ENCODE measurements at places on chromosomes 11 and 22.
A peak's percentile ranks its signal among the peaks of the same experiment; 100 is the strongest.

- DNase-seq = no peak
Observed at GRCh38 chr22:28983788-28984441, 77.7 kb downstream of the C22orf31 start.

DNA sequence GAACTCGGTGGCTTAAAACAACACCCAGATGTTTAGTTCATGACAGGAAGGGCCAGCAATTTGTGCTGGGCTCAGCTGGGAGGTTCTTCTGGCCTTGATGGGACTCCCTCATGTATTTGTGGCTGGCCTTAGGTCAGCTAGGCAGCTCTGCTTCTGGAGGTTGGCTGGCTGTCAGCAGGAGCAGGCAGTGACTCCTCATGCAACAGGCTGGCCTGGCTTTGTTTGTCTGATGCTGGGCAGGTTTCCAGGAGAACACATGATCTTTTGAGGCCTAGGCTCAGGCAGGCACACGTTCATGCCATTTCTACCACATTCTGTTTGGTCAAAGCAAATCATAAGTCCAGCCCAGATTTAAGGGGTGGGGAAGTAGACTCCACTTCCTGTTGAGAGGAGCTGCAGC lies 571.2 kb downstream of the TBC1D22A start:
- no peak overlapping the region for H3K27ac ChIP-seq
- peaks cover 15% of the 10 kb centered on the region for H3K4me1 ChIP-seq
- no peak for DNase-seq
- H3K27me3 ChIP-seq = no peaks in the 10 kb centered on the region

GRCh38 chr22:43304831-43305590 lies 38.2 kb downstream of the SCUBE1 start:
- no peak overlapping the region for H3K27ac ChIP-seq
- H3K27me3 ChIP-seq = no peaks in the 10 kb centered on the region
- no peak for DNase-seq
- H3K36me3 ChIP-seq = no peaks in the 10 kb centered on the region

- H3K36me3 ChIP-seq = no peaks in the 10 kb centered on the region
- no peak overlapping the region for H3K27ac ChIP-seq
- H3K4me1 ChIP-seq = no peaks in the 10 kb centered on the region
- DNase-seq = no peak
Observed at GRCh38 chr11:116263770-116264169, 509.0 kb downstream of the BUD13 start.

- no peak overlapping the region for H3K4me3 ChIP-seq
- no peak overlapping the region for H3K27ac ChIP-seq
- no peak for DNase-seq
- H3K4me1 ChIP-seq = no peaks in the 10 kb centered on the region
- H3K27me3 ChIP-seq = peaks cover 4% of the 10 kb centered on the region
Observed at GRCh38 chr11:60966890-60967289, 4.6 kb upstream of the CD6 start.

GRCh38 chr11:134845474-134846327 lies 433.7 kb upstream of the B3GAT1 start:
- no peak overlapping the region for H3K27ac ChIP-seq
- H3K27me3 ChIP-seq = peaks cover 9% of the 10 kb centered on the region
- DNase-seq = no peak

DNA sequence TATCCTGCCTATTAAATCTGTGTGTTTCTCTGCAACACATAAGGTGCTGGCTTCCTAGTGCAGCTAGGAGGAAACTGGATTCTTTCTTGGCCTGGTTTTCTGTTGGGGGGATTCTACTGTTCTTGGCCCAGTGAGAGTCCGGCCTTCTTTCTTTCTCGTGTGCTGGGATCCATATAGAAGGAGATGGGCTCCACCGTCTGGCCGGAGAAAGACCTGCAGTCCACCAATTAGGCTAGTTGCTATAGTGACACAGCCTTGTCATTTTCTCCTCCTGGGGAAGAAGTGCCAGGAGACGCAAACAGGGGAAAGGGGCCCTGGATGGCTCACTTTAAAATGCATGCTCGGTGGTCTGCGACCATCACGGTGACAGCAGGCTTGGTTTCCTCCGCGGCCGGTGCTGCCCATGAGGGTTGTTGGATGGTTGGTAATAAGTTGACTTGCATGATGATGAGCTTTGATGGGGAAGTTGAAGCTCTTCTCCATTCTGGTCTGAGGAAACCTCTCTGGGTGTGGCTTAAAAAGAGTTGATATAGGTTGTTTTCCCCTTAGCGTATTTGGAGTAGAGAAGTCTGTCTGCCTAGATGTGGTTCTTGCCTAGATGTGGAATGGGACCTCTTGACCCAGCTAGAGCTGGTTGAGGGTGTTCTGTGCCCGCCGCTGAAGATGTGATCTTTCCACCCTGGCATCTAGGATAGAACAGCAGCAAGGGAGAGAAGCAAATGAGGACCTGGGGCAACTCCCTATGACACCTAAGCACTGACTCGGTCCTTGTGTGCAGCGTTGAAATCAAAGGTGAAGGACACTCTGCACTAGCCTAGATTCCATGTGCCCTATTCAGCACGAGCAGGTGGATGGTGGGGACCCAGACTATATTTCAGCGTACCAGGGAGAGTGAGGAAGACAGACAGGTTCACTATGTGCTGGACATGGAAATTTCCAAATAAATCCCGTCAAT lies 1335.0 kb downstream of the BRD1 start:
- H3K27ac ChIP-seq = no peak overlapping the region
- peak; percentile 27 for DNase-seq
- no peak overlapping the region for H3K4me3 ChIP-seq
- H3K27me3 ChIP-seq = no peaks in the 10 kb centered on the region
- no peaks in the 10 kb centered on the region for H3K36me3 ChIP-seq

DNA sequence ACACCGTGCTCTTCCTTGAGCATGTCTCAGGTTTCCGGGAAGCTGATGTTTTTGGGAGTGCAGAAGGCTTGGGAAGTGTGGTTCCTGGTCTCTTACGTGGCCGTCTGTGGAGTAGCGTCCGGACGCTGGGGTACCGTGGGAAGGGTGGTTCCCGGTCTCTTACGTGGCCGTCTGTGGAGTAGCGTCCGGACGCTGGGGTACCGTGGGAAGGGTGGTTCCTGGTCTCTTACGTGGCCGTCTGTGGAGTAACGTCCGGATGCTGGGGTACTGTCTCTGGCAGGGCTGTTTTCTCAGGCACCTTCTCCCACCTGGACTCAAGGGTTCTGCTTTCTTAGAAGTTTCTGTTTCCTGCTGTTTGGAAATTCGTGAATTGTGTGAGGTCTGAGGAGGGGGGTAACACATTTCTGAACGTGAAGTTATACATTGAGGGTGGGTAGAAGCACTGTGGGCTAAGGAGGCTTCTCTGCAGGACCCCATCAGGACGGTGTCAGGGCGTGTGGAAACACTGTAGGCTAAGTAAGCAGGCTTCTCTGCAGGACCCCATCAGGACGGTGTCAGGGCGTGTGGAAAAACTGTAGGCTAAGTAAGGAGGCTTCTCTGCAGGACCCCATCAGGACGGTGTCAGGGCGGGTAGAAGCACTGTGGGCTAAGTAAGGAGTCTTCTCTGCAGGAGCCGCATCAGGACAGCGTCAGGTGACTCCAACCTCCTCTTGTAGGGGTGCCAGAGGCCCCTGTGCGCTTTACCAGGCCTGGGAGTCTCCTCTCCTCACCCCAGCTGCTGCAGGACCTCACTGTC lies 5.3 kb upstream of the IFITM3 start:
- peak overlapping the region; percentile 62 for H3K27ac ChIP-seq
- no peak overlapping the region for H3K4me3 ChIP-seq
- H3K27me3 ChIP-seq = no peaks in the 10 kb centered on the region
- peaks cover 32% of the 10 kb centered on the region for H3K4me1 ChIP-seq

- H3K4me1 ChIP-seq = peaks cover under 1% of the 10 kb centered on the region
- H3K4me3 ChIP-seq = no peak overlapping the region
- no peak for DNase-seq
- peaks cover 12% of the 10 kb centered on the region for H3K27me3 ChIP-seq
Observed at GRCh38 chr11:124712392-124712791, 27.4 kb upstream of the NRGN start.

GRCh38 chr11:104148074-104148473 lies 15.9 kb downstream of the PDGFD start:
- H3K4me1 ChIP-seq = no peaks in the 10 kb centered on the region
- DNase-seq = no peak
- no peak overlapping the region for H3K27ac ChIP-seq
- no peak overlapping the region for H3K4me3 ChIP-seq

GRCh38 chr11:96276836-96277235 lies 66.2 kb downstream of the MAML2 start:
- H3K4me3 ChIP-seq = no peak overlapping the region
- no peak overlapping the region for H3K27ac ChIP-seq
- DNase-seq = no peak
- H3K4me1 ChIP-seq = peaks cover 7% of the 10 kb centered on the region
- no peaks in the 10 kb centered on the region for H3K27me3 ChIP-seq
- H3K36me3 ChIP-seq = no peaks in the 10 kb centered on the region

DNA sequence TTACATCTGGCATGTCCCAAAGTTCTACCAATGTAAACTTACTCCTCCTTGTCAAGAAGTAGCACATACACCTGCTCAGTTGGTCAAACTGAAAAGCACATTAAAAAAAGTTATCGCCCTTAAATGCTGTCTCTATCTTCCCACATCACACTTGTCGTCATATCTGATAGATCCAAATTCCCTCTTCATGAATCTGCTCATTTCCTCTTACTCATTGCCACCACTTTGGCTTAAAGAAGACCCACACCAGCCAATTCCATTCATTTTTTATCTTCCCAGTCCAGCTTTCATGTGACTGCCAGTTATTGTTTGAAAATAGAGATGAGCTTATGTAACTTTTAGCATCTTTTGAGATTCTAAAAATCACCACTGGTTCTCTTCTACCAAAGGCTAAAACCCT lies 305.9 kb upstream of the MTNR1B start:
- H3K4me3 ChIP-seq = no peak overlapping the region
- no peak for DNase-seq
- no peaks in the 10 kb centered on the region for H3K4me1 ChIP-seq
- no peak overlapping the region for H3K27ac ChIP-seq
- H3K36me3 ChIP-seq = no peaks in the 10 kb centered on the region
- no peaks in the 10 kb centered on the region for H3K27me3 ChIP-seq

GRCh38 chr11:80388130-80388529 lies 947.3 kb upstream of the TENM4 start:
- no peaks in the 10 kb centered on the region for H3K4me1 ChIP-seq
- no peak overlapping the region for H3K27ac ChIP-seq
- H3K36me3 ChIP-seq = no peaks in the 10 kb centered on the region
- H3K27me3 ChIP-seq = no peaks in the 10 kb centered on the region
- H3K4me3 ChIP-seq = no peak overlapping the region

DNA sequence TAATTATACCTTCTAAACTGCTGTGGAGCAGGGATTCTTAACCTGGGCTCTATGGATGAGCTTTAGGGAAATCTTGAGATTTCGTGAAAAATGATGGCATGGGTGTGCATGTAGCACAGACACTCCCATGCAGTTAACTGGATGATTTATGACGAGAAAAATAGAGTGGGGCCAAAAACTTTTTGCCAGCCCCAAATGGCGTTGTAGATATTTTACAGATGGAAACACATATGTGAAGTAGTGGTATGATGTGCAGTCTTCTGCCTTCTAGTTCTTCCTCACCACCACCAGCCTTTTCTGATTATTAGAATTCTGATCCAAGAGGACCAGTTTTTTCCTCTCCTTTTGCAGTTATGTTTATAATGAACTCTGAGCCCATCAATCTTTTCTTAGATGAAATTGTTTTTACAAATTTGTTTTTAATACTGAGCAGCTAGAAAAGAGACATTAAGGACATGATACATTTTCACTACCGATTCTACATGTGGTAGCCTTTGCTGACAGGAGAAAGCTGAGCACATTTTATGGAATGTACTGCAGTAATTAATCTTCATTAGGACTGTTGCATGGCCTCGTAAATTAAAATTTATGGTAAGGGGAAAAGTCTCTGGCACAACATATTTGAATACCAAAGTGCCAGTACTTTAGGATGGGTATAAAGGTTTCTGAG lies 261.4 kb downstream of the DDX10 start:
- H3K4me3 ChIP-seq = no peak overlapping the region
- 0 out of 2 replicates have a peak, but pooled peaks cover 4% of the 10 kb centered on the region for H3K4me1 ChIP-seq
- no peak for DNase-seq
- H3K27ac ChIP-seq = no peak overlapping the region
